ENCODE measurements at places on chromosomes 7 and 10.
A peak's percentile ranks its signal among the peaks of the same experiment; 100 is the strongest.

GRCh38 chr10:121435099-121435875 is 163.0 kb downstream of the FGFR2 start:
- DNase-seq, result no peak

DNA sequence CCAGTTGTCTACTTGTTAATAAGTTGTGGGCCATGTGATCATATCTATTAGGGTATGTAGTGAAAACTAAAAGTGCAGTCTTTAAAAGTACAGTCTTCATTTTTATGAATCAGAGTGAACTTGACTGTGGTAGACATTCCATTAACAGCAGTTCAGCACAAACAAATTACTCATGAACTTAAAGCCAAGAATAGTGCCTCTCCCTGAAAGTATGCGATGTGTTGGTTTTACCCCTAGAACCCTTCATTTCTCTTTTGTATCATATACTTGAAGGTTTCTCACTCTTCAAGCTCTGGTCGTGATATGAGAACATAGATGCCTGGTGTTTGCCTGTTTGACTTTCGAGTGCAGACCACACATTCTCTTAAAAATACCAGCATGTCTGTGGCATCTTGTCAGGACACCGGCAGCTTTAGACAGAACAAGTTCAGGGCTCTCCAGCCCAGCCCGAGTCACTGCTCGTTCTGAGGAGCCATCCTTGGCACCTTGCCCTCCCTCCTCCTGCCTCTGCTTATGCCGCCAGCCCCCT is 159.3 kb downstream of the LCOR start:
- no peak for DNase-seq

- no peak for DNase-seq
Measured at GRCh38 chr7:20019757-20020432, 197.3 kb downstream of the MACC1 start.

DNA sequence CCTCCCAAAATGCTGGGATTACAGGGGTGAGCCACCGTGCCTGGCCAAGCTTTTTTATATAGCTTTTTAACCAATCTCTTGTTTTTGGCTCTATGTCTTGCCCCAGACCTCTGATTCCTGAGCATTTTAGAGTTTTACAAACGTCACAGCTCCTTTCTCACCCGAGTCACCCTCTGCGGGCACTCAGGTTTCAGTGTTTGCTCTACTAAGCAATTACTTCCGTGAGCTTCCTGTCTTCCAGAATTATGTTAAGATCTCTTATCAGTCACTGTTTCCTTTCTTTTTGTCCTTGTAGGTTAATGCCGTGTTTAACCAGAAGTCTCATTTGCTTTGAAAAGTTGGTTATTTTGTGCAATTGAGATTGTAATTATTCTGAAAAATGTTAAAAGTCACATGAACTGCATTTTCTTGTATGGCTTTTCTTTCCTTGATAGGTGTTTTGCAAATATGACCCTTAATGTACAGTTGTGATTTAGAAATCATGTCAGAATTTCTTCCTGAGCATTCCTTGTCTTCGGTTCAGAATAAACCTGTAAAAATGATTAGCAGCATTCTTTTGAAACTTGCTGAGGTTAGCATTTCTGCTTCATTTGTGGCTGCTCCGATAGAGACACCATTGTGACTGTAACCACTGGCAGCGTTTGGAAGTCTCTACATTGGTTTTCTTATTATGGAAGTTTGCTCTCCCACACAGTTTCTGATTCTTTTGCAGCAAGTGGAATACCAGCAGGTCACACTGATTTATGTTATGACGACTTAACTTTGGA is 4.5 kb upstream of the HKDC1 start:
- DNase-seq, result peak; percentile 9

DNA sequence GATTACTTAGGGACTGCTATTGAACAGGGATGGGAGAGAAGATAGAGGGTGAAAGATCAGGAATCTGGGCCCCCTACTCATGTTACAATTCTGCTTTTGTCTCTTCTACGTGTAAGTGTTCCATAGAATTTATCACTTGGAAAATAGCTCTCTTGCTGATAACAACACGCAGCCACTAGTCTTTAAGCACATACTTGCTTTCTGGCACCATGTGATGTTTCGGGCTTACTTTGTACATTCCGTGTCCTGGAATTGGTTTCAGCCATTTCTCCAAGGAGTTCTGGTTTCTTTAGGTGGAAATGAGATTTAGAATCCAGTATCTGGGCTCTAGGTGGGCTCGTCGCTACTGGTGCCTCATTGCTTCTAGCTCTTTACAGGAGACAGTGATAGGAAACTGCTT is 59.7 kb downstream of the TFAM start:
- no peak for DNase-seq

DNA sequence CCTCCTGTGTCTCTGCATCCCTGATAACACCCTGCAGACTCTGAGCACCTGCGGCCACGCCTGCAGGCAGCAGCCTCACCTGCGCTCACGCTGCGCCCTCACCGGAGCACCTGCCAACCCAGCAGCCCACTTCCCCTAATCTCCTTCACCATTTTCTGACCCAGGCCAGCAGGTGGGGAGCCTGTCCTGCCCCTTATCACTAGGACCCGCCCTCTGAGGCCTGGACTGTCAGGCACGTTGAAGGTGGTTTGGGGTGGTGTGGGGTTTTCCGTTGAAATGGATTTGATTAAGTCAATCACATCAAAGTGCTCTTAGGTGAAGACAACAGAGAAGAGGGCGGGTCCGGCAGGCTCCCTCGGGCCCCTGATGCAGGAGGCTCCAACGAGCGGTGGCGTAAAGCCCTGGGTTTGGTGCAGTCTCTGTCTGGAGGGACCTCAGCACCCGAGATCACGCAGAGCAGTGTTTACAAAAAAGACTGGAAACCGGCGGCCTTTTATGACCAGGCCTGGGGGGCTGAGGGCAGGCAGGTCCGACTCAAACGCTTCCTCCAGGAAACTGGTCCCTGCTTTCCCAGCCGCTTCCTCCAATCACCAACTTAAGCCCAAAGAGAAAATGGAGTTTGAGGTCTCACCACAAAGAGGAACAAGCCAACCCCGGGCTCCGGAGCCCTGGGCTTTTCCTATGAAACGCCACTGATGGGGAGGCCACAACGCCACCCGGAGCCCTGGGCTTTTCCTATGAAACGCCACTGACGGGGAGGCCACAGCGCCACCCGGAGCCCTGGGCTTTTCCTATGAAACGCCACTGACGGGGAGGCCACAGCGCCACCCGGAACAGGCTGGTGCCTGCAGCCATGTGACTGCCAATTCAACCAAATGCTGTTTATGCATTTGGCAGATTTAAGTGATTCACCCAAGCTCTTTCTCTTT is 45.5 kb downstream of the DPYSL4 start:
- peak; percentile 18 for DNase-seq
